Thoracic aorta (tissue), 2 donors: ENCODE measurements at places on chromosomes 7 and 10. TPM values are rescaled to one million over a fixed set of nuclear protein-coding genes. Genes with fewer than 3 reads are reported as not detected.

Gene GIMAP7
- 21.4 TPM for total RNA-seq

Gene GRM3
- not detected for total RNA-seq

Gene AMPH
- 5.3 TPM for total RNA-seq

Gene SHH
- total RNA-seq: 0.28 TPM

Gene OR2A1
- 0.14 TPM for total RNA-seq

Gene COBL
- 1.6 TPM for total RNA-seq

Gene AGR2
- not detected for total RNA-seq

Gene LRIT1
- not detected for total RNA-seq

Gene SFMBT2
- 8.5 TPM for total RNA-seq

Gene ZP3
- 1.6 TPM for total RNA-seq

Gene SSBP1
- total RNA-seq: 50.8 TPM

Gene DYNC1I1
- 24.6 TPM for total RNA-seq

Gene AUTS2
- 101 TPM for total RNA-seq

Gene GPC2
- 5.0 TPM for total RNA-seq

Gene TMEM139
- total RNA-seq: not detected

Gene TBX20
- 3.4 TPM for total RNA-seq

Gene HTR5A
- total RNA-seq: not detected

Gene INMT
- total RNA-seq: 137 TPM

Gene PRSS58
- not detected for total RNA-seq

Gene ZNF239
- 6.5 TPM for total RNA-seq

Gene OR2A7
- total RNA-seq: 0.95 TPM

Gene LOXL4
- total RNA-seq: 15.4 TPM

Gene KCTD7
- 31.0 TPM for total RNA-seq

Gene PTPRN2
- total RNA-seq: 3.1 TPM

Gene SYNPO2L
- not detected for total RNA-seq

Gene NUDT5
- 53.9 TPM for total RNA-seq

Gene DPYSL4
- total RNA-seq: not detected

Gene IQUB
- total RNA-seq: 1.4 TPM

Gene PKD2L1
- total RNA-seq: 0.56 TPM

Gene GNG11
- total RNA-seq: 12.2 TPM

Gene GRK5
- total RNA-seq: 90.2 TPM

Gene PAX4
- total RNA-seq: not detected

Gene DNAJC30
- 3.9 TPM for total RNA-seq

Gene ZNF488
- not detected for total RNA-seq

Gene ADAM12
- 0.27 TPM for total RNA-seq

Gene SGCE
- 106 TPM for total RNA-seq

Gene LLCFC1
- not detected for total RNA-seq

Gene WDR37
- total RNA-seq: 18.3 TPM

Gene CNOT4
- 22.4 TPM for total RNA-seq

Gene OR2A12
- not detected for total RNA-seq

Gene CAMK2B
- total RNA-seq: 1.5 TPM

Gene ABI1
- 43.3 TPM for total RNA-seq

Gene DOCK4
- 71.5 TPM for total RNA-seq

Gene ZYX
- total RNA-seq: 234 TPM

Gene SPAM1
- not detected for total RNA-seq

Gene CCZ1
- total RNA-seq: 44.7 TPM

Gene CHST3
- 80.6 TPM for total RNA-seq

Gene SFRP5
- total RNA-seq: 1.8 TPM

Gene KEL
- total RNA-seq: not detected

Gene IRF5
- total RNA-seq: 11.9 TPM

Gene CALML5
- total RNA-seq: not detected

Gene ARL3
- 8.8 TPM for total RNA-seq

Gene XRCC2
- 0.14 TPM for total RNA-seq

Gene GIMAP6
- total RNA-seq: 41.1 TPM

Gene C7orf57
- not detected for total RNA-seq

Gene NUDT1
- total RNA-seq: 15.2 TPM

Gene EPO
- total RNA-seq: not detected
